ENCODE measurements at places on chromosomes 4 and X. TPM values are rescaled to one million over a fixed set of nuclear protein-coding genes. Genes with fewer than 3 reads are reported as not detected.

Gene FAM50A
- polyA plus RNA-seq, result 53.4 TPM

Gene ARL13A
- 0.18 TPM for polyA plus RNA-seq

Gene FAM199X
- polyA plus RNA-seq, result 39.5 TPM

Gene SSR4
- polyA plus RNA-seq, result 152 TPM

Gene CLDN2
- 71.2 TPM for polyA plus RNA-seq

Gene L1CAM
- 48.4 TPM for polyA plus RNA-seq

GRCh38 chr4:140090215-140090731, 63.7 kb downstream of the MAML3 start:
- DNase-seq, result no peak

- DNase-seq, result no peak
Observed at GRCh38 chr4:159483110-159483781, 380.4 kb downstream of the RAPGEF2 start.

GRCh38 chrX:129529685-129530281, 6.5 kb upstream of the SMARCA1 start:
- DNase-seq, result no peak

DNA sequence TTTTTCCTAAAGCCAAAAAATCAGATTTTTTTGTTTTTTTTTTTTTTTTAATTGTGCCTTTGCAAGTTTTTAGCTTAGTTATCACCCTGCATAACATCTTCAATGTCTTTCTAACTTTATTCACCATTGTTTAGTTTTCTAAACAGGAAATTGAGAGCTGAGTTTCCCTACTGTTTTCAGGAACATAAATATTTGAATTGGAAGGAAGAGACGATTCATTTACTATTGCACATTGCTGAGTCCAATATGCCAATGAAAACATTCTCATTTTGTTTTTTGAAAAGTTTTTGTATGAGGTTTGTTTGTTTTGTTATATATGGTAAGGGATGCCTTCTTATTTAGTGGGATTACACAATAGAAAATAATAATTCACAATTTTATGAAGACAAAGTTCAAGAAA, 148.4 kb downstream of the ANKRD50 start:
- DNase-seq, result no peak

DNA sequence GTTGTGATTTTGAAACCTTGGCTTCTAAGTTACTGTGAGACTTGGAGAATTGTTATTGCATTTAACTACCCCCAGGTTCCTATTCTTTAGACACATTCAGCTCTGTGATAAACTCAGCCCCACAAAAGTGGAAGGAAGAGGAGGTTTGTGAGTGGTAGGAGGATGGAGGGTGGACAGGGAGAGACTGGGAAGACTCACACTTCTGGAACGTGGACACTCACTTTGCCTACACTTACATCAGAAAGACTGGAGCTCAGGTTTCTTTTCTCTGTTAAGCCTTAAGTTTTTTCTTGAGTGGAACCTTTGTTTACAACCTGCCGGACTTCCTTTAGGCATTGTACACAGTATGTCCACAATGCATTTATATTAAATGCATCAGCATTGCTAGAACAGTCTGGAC, 99.0 kb downstream of the AREG start:
- no peak for DNase-seq

DNA sequence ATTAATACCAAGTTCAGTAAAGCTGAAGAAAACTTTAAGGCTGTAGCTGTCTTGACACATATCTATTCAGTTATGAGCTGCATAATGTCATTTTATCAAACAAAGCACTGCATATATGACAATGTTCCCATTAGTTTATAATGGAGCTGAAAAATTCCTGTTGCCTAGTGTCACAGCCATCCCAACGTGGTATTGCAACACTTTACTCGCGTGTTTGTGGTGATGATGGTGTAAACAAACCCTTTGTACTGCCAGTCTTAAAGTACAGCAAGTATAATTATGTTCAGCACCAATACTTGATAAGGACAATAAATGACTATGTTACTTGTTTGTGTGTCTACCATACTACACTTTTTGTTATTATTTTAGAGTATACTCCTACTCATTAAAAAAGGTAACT, 1415.6 kb upstream of the PCDH7 start:
- no peak for DNase-seq

DNA sequence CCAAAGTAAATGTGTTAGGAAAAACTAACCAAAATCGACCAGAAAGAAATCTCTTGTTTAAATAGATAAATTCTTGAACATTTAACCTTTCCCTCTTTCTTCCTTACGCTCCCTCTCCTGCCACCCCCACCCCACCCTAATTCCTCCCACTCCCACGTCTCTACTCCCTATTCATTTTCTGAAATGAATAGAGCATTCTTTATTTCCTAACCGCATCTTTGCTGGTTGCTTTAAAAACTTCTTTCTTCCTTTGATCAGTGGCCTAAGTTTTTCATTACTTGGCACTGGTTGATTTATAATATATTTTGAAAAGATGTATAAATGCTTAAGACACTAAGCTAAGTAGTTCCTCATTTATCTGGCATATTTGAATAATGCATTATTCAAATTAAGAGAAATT, 33.9 kb downstream of the BMPR1B start:
- no peak for DNase-seq

GRCh38 chrX:25202827-25203226, 187.1 kb upstream of the ARX start:
- DNase-seq, result no peak

DNA sequence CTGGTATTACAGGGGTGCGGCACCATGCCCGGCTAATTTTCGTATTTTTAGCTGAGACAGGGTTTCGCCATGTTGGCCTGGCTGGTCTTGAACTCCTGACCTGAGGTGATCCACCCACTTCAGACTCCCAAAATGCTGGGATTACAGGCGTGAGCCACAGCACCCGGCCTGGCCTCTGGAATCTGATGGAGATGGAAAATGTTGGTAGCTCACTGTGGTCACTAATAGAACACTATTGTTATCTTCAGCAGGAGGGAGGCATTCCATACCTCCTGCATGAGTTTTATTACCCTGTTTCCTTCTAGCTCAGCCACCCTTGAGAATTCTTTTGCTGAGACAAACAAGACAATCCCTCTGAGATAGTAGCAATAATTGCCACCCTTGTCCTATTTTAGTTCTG, 105.0 kb downstream of the SHROOM3 start:
- DNase-seq, result no peak

DNA sequence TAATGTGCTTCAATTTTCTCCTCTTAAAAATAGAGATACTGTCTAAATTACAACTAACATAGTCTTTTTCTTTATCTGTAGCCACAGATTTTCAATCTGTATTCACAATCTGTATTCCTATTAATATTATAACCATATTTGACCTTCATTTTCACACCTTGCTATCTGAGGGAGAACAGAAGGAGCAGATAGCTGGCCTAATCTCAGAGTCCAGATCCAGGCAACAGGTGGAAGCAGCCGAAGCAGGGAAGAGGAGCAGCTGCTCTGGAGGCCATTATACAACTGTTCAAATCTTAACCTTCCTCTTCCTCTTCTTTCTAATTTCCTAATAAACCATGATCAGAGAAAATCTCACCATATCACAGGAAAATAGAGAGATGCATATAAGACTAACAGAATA, 14.2 kb downstream of the SEPSECS start:
- no peak for DNase-seq

- no peak for DNase-seq
Observed at GRCh38 chr4:68995292-68995691, 43.7 kb upstream of the UGT2A3 start.

DNA sequence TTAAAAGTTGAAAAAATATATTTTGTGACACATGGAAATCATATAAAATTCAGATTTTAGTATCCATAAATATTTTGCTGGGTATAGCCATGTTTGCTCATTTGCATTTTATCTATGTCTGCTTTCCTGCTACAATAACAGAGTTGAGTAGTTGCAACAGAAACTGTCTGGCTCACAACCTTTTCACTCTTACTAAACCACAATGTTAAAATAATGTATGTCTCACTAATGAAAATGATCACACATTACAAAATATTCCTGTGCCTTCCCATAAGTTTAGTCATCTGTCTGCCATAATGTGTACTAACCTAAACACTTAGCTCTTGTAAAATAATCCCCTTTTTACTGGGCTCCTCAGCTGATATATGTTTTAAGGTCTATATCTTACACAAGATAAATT, 174.0 kb upstream of the PRPS2 start:
- no peak for DNase-seq

- no peak for DNase-seq
Observed at GRCh38 chr4:108350332-108350731, 181.6 kb upstream of the LEF1 start.

GRCh38 chr4:97866821-97867556, 276.3 kb downstream of the STPG2 start:
- DNase-seq, result peak; percentile 10

DNA sequence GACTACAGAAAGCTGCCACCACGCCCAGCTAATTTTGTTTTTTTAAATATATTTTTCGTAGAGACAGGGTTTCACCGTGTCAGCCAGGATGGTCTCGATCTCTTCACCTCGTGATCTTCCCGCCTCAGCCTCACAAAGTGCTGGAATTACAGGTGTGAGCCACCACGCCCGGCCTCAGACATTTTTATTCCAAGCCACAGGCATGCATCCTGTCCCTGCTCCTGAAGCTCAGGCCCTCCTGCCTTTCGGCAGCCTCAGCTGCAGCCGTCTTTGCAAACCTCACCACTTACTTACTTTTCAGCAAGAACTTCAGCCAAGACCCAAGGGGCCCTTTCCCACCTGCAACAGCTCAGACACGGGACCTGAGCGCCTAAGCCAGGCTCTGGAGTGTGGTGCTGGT, 26.0 kb downstream of the FAM53A start:
- DNase-seq, result no peak

GRCh38 chr4:183852910-183853547, 52.1 kb upstream of the STOX2 start:
- no peak for DNase-seq

GRCh38 chr4:153661215-153661822, 22.8 kb upstream of the TLR2 start:
- DNase-seq, result no peak

- DNase-seq, result no peak
Observed at GRCh38 chrX:10039821-10040793, 72.9 kb downstream of the CLDN34 start.

GRCh38 chr4:47926667-47927258, 12.4 kb upstream of the NFXL1 start:
- DNase-seq, result peak; percentile 45

DNA sequence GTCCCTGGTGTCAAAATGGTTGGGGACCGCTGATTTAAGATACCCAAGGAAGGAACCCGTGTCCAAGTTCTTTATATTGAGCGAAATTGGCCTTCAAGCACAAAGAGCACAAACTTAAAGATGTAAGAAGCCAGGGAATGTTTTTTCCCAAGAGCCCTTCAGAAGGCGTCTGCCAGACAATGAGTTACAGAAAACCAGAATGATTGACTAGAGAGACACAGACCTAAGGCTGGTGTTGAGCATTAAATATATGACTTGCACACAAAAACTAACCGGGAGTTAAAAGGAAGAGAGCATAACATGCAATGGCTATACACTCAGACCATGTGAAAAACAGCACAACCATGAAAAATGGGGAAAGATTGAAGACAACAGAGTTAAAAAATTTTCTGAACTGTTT, 157.5 kb upstream of the FAM9B start:
- DNase-seq, result no peak

GRCh38 chr4:16139066-16139945, 55.5 kb upstream of the PROM1 start:
- no peak for DNase-seq

Data from right renal pelvis (tissue), 4 donors.